CMK (cell line): ENCODE measurements at places on chromosomes 6 and 20.

- DNase-seq, result peak; percentile 62
These were observed 6.2 kb upstream of the ZNF311 start for GRCh38 chr6:29011276-29011734.

DNA sequence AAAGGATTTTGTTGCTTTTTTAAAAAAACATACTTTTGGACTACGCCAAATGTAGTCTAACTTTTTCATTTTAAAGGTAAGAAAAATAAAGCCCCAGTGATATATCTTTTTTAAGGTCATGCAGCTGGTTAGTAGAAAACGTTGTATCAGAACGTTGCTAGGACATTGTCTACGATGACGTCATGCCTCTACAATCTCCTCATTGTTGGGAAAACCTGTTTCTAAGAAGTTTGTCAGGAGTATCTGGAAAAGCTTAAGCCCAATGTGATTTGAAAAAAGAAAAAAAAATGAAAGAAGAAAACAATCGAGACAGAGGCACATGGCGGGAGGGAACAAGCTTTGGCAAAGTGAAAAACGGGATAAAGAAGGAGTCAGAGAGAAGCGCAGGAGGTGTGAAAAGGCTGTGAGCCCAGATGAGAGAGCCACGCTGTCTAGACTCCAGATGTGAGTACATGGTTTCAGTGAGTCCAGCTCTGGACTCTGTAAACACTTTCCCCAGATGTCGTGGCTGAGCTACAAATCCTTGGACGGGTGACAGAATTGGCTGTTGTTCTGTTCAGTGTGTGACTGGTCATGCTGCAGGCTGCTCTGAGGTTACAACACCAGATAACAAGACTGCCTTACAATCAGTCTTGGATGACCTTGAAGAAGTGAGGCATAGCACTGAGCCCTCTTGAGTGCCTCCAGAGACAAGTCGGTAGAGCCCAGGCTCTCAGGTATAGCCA lies 656.7 kb upstream of the ID4 start:
- DNase-seq, result no peak

GRCh38 chr6:38323216-38323615 lies 316.5 kb downstream of the BTBD9 start:
- DNase-seq, result no peak

DNA sequence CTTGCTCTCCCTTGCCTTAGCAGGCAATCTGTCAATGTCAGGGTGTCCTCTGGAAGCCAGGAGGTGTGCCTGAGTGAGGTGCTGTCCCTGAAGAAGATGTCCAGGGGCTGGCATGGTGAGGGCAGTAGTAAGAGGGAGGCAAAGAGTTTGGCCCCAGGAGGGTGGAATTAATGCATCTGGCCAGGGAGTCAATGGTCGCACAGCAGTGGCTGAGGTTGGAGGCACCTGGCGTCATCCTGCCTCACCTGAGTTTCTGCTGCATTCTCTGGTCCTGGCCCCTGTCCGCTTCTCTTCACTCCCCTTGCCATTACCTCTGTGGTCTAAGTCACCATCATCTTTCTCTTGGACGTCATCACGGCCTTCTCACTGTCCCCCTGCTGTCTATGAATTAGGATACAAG lies 206.6 kb downstream of the ZMYND8 start:
- DNase-seq, result no peak

- DNase-seq, result no peak
These were observed 18.5 kb downstream of the GSTA4 start for GRCh38 chr6:52976591-52977035.

- DNase-seq, result no peak
These were observed at the start of gene RNF217 for GRCh38 chr6:124961777-124962638. TSS of gene RNF217 (plus strand) at chr6:124962437. CDS start at chr6:124962545, 108 bp downstream.

- no peak for DNase-seq
These were observed 2.9 kb downstream of the PKIG start for GRCh38 chr20:44585057-44585963.

GRCh38 chr6:34990971-34991560 lies 102.0 kb downstream of the ANKS1A start:
- DNase-seq, result no peak

GRCh38 chr6:105485456-105485855 lies 82.6 kb upstream of the PREP start:
- no peak for DNase-seq

- DNase-seq, result no peak
These were observed 754.4 kb upstream of the MARCKS start for GRCh38 chr6:113102761-113103160.

DNA sequence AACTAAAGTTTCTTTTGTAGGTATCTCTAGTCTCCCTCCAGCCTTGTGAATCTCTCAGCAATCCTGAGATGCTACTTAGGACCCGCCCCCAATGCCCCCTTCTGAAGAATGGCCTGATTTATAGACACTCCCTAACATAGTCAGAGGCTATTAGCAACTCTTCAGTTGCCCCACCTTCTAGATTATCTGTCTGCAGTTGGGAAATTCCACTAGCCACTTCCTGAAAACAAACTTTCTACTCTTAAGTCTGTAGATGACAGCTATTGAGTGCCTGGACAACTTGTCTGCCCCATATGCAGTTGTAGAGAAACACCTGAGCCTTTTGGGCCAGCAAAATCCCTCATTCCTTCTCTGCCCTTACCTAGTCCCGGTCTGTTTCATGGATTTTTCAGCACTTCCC lies 188.2 kb upstream of the PREP start:
- no peak for DNase-seq

DNA sequence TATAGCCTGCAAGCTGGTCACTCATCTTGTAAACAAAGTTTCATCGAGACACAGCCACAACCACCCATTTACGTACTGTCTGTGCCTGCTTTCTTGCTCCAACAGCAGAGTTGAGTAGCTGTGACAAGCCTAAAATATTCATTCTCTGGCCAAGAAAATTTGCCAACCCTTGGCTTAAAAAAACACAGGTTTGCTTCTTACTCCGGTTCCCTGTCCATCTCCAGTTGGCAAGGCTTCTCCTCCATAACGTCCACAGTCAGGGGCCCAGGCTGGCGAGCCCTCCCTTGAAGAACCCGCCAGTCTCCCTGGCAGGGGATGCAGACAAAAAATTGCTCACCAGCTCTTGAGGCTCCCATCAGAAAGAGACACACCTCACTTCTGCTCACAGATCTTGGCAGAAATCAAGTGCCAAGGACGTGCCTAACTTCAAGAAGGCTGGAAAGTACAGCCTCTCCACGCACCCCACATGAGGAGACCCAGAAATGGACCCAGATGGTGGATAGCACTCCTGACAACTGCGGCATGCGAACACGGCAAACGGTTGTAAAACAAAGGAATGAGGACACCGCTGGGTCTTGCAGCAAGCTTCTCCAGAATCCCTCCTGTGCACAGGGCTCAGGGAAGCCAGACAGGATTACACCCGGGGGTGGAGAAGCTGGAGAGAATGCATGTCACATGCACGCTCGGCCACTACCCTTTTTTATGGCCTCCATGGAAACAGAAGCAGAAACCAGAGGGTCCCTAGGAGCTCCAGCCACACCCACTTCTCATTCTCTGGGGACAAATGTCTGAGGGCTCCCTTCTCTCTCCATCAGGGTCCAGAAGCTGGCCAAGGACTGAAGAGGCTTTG lies 59.8 kb upstream of the SIRPA start:
- DNase-seq, result no peak

DNA sequence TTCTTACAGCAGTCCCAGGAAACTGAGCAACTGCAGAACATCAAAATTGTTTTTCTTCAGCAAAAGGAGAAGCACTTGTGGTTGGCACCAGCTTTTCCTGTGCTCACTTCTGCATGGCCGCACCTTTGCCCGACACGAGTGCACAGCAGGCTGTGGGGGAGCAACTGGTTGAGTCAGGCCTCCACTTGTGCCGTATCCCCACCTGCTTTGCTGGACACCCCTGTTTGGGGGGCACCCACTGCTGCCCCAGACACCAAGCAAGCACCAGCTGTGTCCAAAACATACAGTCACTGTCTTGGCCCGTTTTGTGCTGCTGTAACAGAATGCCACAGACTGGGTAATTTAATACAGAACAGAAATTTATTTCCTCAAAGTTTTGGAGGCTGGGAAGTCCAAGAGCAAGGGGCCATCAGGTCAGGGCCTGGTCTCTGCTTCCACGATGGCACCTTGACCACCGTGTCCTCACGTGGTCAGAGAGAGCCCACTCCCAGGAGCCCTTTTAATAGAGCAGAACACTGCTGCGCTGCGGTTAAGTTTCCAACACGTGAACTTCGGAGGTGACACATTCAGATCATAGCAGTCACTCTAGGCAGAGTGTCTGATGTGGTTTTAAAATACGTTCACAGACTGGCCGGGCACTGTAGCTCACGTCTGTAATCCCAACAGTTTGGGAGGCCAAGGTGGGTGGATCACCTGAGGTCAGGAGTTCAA lies 8.7 kb upstream of the GMEB2 start:
- DNase-seq, result no peak
